ENCODE measurements at places on chromosomes 2 and 18.

- DNase-seq = no peak
These were observed 65.1 kb downstream of the SIGLEC15 start for GRCh38 chr18:45890606-45891005.

- DNase-seq = no peak
These were observed 941 bp downstream of the ZAP70 start for GRCh38 chr2:97714084-97714949.

- DNase-seq = no peak
These were observed 43.9 kb downstream of the TBC1D8 start for GRCh38 chr2:101107241-101107640.

GRCh38 chr2:157837851-157838441, 38.2 kb downstream of the ACVR1 start:
- DNase-seq = peak; percentile 86

All from NCI-H2029 (cell line).